H1 (cell line): ENCODE measurements at places on chromosomes 4 and X. TPM values are rescaled to one million over a fixed set of nuclear protein-coding genes. Genes with fewer than 3 reads are reported as not detected.

Gene CT45A7
- total RNA-seq, result not detected in 2 replicates

Gene KLB
- total RNA-seq, result not detected in 2 replicates

Gene TMSB4X
- total RNA-seq, result 2,063 and 2,127 TPM in 2 replicates

Gene SLC4A4
- 1.2 and 2.8 TPM in 2 replicates for total RNA-seq

Gene LDB2
- 42.7 and 57.0 TPM in 2 replicates for total RNA-seq

Gene SFRP2
- 342 and 354 TPM in 2 replicates for total RNA-seq

Gene VAMP7
- 20.4 and 22.1 TPM in 2 replicates for total RNA-seq

Gene PHKA1
- 7.2 and 7.4 TPM in 2 replicates for total RNA-seq

Gene EDNRA
- 3.3 TPM in 2 replicates for total RNA-seq

Gene GRIA2
- total RNA-seq, result not detected in 2 replicates

Gene INPP4B
- 0.34 and 0.54 TPM in 2 replicates for total RNA-seq

Gene ZNF732
- total RNA-seq, result 33.3 and 35.7 TPM in 2 replicates

Gene EGFL6
- total RNA-seq, result 0.93 and 1.0 TPM in 2 replicates

Gene C4orf50
- total RNA-seq, result 0.22 and 0.23 TPM in 2 replicates

Gene ZFP42
- 187 and 188 TPM in 2 replicates for total RNA-seq

Gene LRCH2
- total RNA-seq, result 5.0 and 5.5 TPM in 2 replicates

Gene HTRA3
- total RNA-seq, result 2.9 and 3.2 TPM in 2 replicates

Gene EDA2R
- total RNA-seq, result 5.0 and 5.1 TPM in 2 replicates

Gene ANXA10
- not detected in 2 replicates for total RNA-seq

Gene CPE
- 9.4 and 11.9 TPM in 2 replicates for total RNA-seq

Gene OPHN1
- 2.5 and 3.5 TPM in 2 replicates for total RNA-seq

Gene PARM1
- 5.2 and 5.3 TPM in 2 replicates for total RNA-seq

Gene HS6ST2
- 3.7 and 3.9 TPM in 2 replicates for total RNA-seq

Gene P2RY4
- not detected in 2 replicates for total RNA-seq

Gene ABCG2
- 3.4 and 4.6 TPM in 2 replicates for total RNA-seq

Gene TLR2
- 1.3 and 1.5 TPM in 2 replicates for total RNA-seq

Gene MANBA
- 25.9 and 27.8 TPM in 2 replicates for total RNA-seq

Gene CCDC120
- 11.8 and 11.9 TPM in 2 replicates for total RNA-seq

Gene FGF13
- total RNA-seq, result 34.7 and 36.1 TPM in 2 replicates

Gene PAGE2B
- total RNA-seq, result not detected in 2 replicates
